SK-N-MC (cell line): ENCODE measurements at places on chromosomes 13 and 19.

DNA sequence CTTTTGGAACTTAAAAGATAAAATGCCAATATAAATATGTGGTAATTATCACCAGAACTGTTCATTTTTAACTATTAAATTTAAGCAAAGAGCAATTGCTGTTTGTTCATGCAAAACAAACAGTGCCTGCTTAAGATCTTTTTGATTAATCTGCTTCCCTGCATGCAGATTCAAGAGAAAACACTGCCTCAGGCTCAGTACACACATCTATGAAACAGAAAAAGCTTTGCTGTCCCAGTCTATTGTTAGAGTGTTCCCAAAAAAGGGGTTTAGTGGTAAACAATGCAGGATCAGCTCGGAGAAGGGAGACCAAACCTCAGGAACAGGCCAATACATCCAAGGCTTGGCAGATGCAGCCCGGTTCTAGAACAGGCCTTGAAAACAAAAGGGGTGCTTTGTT is 49.3 kb upstream of the TDRD3 start:
- DNase-seq = no peak

GRCh38 chr13:23688336-23688735 is 118.1 kb downstream of the TNFRSF19 start:
- DNase-seq = no peak

GRCh38 chr13:52405767-52406494 is at the start of gene THSD1:
Gene THSD1, minus strand, starts transcription at chr13:52406172. Its CDS starts 3,572 bp downstream, at chr13:52402600.
- no peak for DNase-seq

DNA sequence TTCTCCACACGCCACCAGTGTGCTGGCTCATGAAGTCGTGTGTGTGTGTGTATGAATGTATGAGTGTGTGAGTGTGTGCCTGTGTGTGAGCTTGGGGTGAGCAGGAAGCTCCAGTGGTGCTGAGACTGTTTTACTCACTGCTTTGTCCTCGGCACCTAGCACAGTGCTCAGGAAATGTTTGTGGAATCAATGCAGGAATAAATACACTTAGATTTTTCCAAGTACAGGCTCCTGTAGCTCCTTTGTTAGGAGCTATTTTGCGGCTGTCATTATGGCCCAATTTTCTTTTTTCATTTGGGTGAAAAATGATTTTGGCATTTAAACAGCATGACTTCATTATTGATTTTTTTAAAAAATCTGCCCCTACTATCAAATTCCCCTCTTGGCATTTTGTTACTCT is 193.5 kb upstream of the KL start:
- DNase-seq = no peak

DNA sequence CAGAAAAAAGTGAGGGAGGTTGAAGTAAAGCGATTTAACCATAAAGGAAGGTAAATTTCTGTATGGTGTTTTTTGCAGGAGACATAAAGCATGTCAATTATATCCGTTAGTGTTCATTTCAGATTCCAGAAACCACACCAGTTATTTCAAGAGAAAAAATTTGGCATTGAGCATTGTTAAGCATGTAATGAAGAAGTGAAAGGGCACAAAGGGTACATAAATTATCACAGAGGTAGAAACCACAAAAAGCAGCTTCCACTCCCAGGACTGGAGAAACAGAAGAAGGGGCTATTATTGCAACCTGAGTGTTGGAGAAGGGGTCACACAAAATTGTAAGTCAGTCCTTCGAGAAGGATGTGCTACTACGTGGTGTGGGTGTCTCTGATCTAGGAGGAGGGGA is 72.2 kb upstream of the DACH1 start:
- DNase-seq = no peak

GRCh38 chr13:65417953-65418352 is 1812.2 kb downstream of the PCDH9 start:
- DNase-seq = peak; percentile 35

DNA sequence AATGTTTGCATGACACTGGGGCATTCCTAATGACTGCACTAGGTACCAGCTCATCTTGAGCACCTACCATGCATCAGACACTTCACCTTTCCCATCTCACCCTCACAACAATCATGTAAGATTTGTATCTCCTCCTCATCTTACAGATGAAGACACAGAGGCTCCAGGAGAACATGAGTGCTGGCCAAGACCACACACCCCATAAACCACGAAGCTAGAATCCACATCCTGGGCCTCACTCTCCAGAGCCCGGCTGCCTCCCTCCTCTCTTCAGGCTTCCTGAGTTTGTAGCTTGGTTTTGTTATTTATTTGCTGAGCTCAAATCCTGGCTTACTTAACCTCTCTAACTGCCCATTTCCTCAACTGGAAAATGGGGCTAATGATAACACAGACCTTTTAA is 25.9 kb downstream of the FAM216B start:
- DNase-seq = no peak

DNA sequence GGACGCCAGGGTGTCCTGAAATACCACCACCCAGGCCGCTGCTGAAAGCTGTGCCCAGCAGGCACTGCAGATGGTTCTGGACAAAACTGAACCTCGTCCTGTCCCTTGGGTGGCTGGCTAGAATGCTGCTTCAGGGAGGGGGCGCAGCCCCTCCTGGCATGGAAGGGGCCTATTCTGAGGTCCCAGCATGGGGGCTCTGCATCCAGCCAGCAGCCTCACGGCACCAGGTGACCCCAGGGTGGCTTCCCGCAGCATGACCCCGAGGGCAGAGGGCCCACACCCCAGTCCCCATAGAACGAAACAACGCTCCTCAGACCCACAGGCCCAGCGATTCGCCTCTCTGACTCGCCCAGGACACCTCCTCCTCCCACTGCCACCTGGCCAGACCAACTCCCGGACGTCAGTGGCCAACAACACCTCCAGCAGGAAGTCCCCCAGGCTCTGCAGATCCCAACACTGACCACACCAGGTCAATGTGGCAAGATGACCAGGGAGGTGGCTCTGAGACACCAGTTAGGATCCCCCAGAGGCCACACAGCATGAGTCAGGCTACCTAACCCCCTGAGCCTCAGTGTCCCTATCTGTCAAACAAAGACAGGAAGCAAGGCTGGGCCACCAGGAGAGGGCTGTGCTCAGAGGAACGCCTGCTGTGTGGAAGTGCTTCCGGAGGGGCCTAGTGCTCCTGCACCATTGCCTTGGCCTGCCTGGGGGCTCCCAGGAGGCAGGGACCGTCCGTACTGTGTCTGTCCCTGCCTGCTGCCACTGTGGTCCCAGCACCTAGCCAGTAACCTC is 6.1 kb downstream of the MKNK2 start:
- no peak for DNase-seq

DNA sequence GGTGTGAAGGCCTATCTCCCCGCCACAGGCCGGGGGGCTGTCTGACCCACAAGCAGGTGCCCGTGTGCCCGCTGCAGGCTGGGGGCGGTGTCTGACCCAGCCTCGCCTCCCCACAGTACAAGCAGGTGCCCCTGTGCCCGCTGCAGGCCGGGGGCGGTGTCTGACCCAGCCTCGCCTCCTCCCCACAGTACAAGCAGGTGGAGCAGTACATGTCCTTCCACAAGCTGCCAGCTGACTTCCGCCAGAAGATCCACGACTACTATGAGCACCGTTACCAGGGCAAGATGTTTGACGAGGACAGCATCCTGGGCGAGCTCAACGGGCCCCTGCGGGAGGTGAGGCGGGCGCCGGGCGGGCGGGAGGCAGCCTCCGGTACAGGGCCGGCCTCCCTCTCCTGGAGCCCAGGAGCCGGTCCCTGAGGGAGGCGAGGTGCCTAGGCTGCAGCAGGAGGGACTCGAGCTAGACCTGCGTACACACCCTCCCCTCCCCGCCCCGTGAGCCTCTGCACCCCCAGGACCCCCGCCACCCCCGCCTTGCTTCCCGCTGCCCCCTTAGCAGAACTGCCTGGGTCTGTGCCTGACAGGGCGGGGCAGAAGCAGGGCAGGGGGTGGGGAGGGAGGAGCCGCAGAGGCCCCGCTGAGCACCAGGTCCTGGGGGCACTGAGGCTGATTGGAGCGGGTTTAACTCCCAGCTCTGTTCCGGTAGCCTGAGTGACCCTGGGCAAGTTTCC is 20.6 kb downstream of the HCN2 start:
- no peak for DNase-seq

GRCh38 chr19:12596485-12596884 is 14.1 kb downstream of the ZNF490 start:
- DNase-seq = no peak

GRCh38 chr13:50990818-50991506 is 81.4 kb downstream of the RNASEH2B start:
- no peak for DNase-seq

- no peak for DNase-seq
Measured at GRCh38 chr13:97192166-97192565, 30.0 kb upstream of the MBNL2 start.

- no peak for DNase-seq
Measured at GRCh38 chr13:39108783-39109182, 70.5 kb downstream of the NHLRC3 start.

DNA sequence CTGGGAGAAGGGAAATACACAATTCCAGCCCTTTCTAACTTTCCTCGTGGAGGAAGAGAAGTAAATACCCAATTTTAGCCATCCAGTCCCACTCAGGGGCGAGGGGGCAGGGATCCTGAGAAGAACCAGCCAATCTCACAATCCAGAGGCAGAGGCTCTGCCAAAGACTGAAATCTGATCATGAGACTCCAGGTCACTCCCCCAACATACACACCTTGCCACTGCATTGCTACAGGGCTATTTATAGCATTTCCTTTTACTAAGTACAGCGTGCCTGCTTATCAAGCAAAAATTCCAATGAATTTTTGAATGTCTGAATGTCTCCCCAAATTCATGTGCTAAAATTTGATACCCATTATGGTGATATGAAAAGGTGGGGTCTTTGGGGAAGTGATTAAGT is 1687.5 kb downstream of the EFNB2 start:
- no peak for DNase-seq

DNA sequence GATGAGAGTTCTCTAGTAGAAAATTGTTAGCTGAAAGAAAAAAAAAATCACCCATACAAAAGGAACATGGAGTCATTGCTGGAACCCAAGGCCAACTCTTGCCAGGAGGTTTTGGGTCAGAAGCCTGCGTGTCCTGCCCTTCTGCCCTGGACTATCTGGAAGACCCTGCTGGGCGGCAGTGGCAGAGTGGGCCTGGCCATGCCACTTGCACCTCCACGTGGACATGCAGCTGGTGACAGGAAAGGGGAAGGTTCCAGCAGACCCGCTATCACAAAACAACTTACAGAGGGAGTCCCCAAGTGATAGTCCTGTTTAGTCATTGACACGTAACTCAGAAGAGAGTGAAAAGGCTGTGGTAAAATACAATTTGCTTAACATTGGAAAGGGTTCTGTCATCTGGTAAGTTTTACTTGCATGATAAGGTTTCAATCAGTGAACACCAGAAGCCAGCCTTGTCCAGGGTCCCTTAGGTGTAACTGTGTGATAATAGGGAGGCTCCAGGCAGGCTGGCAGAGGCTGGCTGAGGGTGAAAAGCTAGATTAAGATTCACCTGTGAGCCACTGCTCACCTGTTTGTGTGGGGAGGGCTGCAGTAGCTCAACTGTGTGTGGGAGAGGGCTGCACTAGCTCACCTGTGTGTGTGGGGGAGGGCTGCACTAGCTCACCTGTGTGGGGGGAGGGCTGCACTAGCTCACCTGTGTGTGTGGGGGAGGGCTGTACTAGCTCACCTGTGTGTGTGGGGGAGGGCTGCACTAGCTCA is 47.8 kb downstream of the COL4A2 start:
- DNase-seq = no peak

DNA sequence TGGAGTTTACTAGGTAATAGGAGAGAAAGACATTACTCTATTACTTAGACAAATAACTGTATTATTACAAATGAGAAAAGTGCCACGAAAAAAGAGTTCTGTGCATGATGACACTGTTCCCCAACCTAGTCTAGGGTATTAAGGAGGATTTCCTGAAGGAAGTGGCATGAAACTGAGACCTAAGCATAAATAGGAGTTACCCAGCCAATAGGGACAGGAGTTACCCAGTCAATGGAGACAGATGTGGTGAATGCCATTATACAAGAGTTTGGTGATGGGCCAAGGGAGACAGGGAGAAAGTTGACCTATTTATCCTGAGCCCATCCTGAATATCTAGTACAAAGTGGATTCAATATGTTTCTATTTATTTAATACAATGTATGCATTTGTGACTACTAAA is 65.4 kb downstream of the KL start:
- DNase-seq = no peak

DNA sequence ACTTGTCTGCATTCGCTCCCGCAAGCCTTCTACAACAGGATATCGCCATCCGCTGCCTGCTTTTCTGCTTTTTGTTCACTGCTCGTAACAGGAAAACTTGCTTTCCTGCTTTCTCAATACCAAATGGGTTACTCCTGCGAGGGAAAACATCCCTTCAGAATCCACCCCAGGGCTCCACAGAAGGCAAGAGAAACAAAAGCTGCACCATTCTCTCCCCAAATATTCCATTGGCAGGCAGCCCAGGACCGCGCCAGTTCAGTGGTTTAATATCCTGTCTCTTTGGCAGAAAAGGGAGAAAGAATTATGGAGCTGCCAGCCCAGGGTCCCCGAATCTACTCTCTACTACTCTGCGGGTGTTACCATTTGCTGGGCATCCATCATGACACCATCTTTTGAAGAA is 84.7 kb upstream of the DOCK9 start:
- DNase-seq = peak; percentile 52

- DNase-seq = no peak
Measured at GRCh38 chr19:57558525-57558924, 1.1 kb downstream of the ZNF550 start.

DNA sequence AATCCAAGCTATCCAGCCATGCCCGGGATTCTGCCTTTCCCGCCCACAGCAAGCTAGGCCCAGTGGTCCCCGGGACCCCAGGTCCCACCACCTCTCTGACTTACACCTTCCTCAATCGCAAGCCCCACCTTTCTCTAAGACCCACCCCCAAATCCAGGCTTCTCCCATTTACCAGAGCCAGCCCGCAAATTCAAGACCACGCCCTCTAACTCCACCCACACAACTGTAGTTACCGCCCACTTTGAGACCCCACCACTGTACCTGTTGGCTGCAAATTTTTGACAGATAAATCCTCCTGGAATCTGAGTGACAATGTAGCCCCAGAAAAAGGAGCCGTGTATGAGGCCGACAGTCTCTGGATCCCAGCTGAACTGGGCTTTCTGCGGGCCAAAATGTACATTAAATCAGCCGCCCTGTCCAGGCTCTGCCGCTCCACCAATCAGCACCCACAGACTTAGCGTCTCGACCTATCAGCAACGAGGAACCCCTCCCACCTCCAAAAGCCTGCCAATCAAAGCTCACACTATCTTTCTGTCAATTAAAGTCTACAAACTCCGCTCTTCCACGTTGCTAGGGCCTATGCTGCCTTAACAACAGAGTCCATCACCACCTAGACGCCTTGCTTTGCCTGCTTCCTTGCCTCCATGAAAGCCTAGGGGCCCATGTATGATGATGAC is 6.3 kb downstream of the SLC17A7 start:
- DNase-seq = no peak
